Upper lobe of left lung (tissue), 6 donors: ENCODE measurements at places on chromosomes 5 and 9. TPM values are rescaled to one million over a fixed set of nuclear protein-coding genes. Genes with fewer than 3 reads are reported as not detected.

The TSSK1B gene
- 0.30 TPM for total RNA-seq

The IFNA21 gene
- total RNA-seq, result not detected

The MAP3K1 gene
- total RNA-seq, result 29.2 TPM

The SLC45A2 gene
- total RNA-seq, result not detected

The IFNB1 gene
- not detected for total RNA-seq

The TMEM252 gene
- total RNA-seq, result not detected

The ISL1 gene
- not detected for total RNA-seq

The CCDC192 gene
- not detected for total RNA-seq

The SET gene
- total RNA-seq, result 90.3 TPM

The AGXT2 gene
- not detected for total RNA-seq

The ORM2 gene
- 5.5 TPM for total RNA-seq

The TGFBI gene
- total RNA-seq, result 85.9 TPM

The BICD2 gene
- 40.3 TPM for total RNA-seq

The OR1J4 gene
- total RNA-seq, result not detected

The CSF2 gene
- total RNA-seq, result 10.0 TPM

The ZFR gene
- 51.1 TPM for total RNA-seq

The PCA3 gene
- not detected for total RNA-seq

The PGM5 gene
- 9.4 TPM for total RNA-seq

The FAM200C gene
- total RNA-seq, result 4.1 TPM

The ARSI gene
- total RNA-seq, result 2.7 TPM

The SH3RF2 gene
- 19.3 TPM for total RNA-seq

The PTGR1 gene
- 66.7 TPM for total RNA-seq

The NMUR2 gene
- total RNA-seq, result not detected

The PCDHGA12 gene
- 4.3 TPM for total RNA-seq

The MACIR gene
- total RNA-seq, result 12.5 TPM

The C5orf52 gene
- not detected for total RNA-seq

The NEUROG1 gene
- not detected for total RNA-seq

The PIP5K1B gene
- total RNA-seq, result 50.3 TPM

The RASGEF1C gene
- total RNA-seq, result not detected

The GTF3C5 gene
- total RNA-seq, result 55.7 TPM

The SLC12A2 gene
- total RNA-seq, result 27.5 TPM

The ROPN1L gene
- 32.5 TPM for total RNA-seq

The IER5L gene
- total RNA-seq, result 3.7 TPM

The DNAI1 gene
- total RNA-seq, result 39.8 TPM

The TMEM215 gene
- not detected for total RNA-seq

The ALDH1A1 gene
- total RNA-seq, result 107 TPM

The SPATA31C1 gene
- not detected for total RNA-seq

The LCNL1 gene
- total RNA-seq, result not detected

The GABRA6 gene
- not detected for total RNA-seq

The SPATA31A5 gene
- not detected for total RNA-seq

The PTPN3 gene
- total RNA-seq, result 18.8 TPM

The GPX8 gene
- total RNA-seq, result 15.5 TPM

The MED22 gene
- 29.3 TPM for total RNA-seq

The CDHR2 gene
- not detected for total RNA-seq

The RABGAP1 gene
- total RNA-seq, result 69.0 TPM

The CDK5RAP2 gene
- 43.8 TPM for total RNA-seq

The IL31RA gene
- total RNA-seq, result not detected

The SLC12A7 gene
- 38.2 TPM for total RNA-seq

The ELOVL7 gene
- 2.1 TPM for total RNA-seq

The KCNN2 gene
- total RNA-seq, result 1.0 TPM

The CCDC112 gene
- total RNA-seq, result 1.8 TPM

The LRRC70 gene
- 4.8 TPM for total RNA-seq

The N4BP3 gene
- total RNA-seq, result 12.6 TPM

The ELL2 gene
- 52.2 TPM for total RNA-seq
